ENCODE measurements at places on chromosomes 6 and 20. TPM values are rescaled to one million over a fixed set of nuclear protein-coding genes. Genes with fewer than 3 reads are reported as not detected.

FOXP4 gene
- polyA plus RNA-seq = 12.1 TPM

SEMG2 gene
- polyA plus RNA-seq = not detected

JPH2 gene
- 44.7 TPM for polyA plus RNA-seq

OLIG3 gene
- not detected for polyA plus RNA-seq

TCF21 gene
- polyA plus RNA-seq = 0.05 TPM

E2F1 gene
- 9.9 TPM for polyA plus RNA-seq

SNAP91 gene
- 1.1 TPM for polyA plus RNA-seq

PI16 gene
- 15.3 TPM for polyA plus RNA-seq

All from muscle of back (tissue), 13 donors.